NCI-H510A (cell line): ENCODE measurements at places on chromosomes 5 and 9.

DNA sequence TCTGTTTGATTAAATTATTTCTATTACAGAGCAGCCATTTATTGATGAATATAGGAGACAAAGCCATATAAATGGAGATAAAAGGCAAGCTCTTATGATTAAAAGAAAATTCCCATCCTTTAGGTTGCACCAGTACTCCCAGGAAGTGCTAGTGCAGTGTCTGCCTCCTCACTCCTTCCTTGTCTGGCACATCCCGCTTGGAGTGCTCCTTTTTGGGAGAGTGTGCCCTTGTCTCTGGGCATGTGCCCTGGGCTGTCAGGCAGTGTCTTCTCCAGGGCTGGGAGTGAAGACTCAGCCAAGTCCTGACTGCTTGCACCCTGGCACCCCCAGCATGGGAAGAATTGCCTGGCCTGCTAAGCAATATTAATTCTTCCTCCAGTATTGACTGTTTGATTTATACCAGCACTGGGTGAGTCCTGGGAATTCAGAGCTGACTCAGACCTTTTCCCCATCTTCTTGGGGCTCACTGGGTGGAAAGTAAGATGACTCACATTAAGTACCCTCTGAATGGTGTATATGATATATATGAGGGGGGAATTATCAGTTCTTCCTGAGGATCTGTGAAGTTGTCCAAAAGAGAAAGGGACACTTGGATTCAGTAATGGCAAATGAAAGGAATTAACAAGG is 62.1 kb downstream of the ZSWIM6 start:
- no peak for DNase-seq

GRCh38 chr5:158155811-158156505 is 297.0 kb upstream of the CLINT1 start:
- no peak for DNase-seq

GRCh38 chr9:32596096-32596865 is 23.3 kb upstream of the NDUFB6 start:
- DNase-seq = no peak

GRCh38 chr5:150180241-150181026 is 9.4 kb upstream of the SLC6A7 start:
- no peak for DNase-seq

- no peak for DNase-seq
Measured at GRCh38 chr5:1437876-1438559, 7.2 kb downstream of the SLC6A3 start.

GRCh38 chr5:8840237-8840636 is 705.6 kb downstream of the SEMA5A start:
- DNase-seq = no peak

DNA sequence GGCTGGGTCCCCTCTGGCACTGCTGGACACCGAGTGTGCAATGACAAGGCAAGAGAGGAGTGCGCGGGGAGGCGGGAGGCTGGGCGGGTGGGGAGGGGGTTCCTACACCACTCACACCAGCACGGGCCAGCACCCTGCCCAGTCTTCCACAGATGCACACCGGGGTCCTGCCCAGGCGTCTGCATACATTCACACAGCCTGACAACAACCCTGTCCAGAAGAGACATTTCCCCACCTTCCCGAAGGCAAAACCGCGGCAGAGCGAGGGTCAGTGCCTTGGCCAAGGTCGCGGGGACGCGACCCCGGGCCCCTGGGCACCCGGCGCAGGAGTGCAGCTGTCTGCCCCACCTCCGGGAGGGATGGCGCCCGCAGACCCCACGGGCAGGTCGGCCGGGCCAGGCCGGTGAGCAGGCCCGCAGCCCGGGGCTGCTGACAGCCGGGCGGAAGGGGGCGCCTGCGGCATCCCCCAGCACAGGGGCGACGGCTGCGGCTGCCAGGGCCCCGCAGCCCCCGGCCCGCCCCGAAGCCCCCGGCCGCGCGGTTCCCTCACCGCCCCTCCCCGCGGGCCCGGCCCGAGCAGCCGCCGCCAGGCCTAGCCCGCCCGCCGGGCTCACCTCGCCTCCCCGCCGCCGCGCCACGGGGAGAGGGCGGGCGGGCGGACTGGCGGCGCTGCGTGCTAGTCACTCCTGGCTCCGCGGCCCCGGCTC is 496 bp downstream of the MAPK9 start:
- no peak for DNase-seq

DNA sequence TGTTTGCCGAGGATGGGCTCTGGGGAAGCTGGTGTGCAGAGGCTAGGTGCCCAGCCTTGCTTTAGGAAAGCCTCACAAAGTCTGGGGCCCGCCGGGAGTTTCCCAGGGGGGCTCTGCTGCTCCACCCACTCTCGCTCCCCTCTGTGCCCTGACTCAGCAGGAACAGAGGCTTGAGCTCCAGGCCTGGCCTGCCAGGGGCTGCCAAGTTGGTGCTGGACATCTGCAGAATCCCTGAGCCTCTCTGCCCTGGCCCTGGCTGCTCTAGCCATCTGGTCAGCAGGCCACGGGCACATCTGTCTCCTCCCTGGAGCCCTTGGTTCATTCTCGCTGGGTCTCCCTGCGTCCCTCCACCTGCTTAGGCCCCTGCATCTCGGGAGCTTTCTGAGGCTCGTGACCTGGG is 647 bp upstream of the ADAMTSL2 start:
- DNase-seq = no peak

GRCh38 chr5:68215208-68215897 is at the start of gene PIK3R1:
Gene PIK3R1, plus strand, starts transcription at chr5:68215756. Its CDS starts 10,920 bp downstream, at chr5:68226676.
- peak; percentile 88 for DNase-seq

GRCh38 chr9:8738945-8739344 is 939.4 kb upstream of the DMAC1 start:
- DNase-seq = no peak

DNA sequence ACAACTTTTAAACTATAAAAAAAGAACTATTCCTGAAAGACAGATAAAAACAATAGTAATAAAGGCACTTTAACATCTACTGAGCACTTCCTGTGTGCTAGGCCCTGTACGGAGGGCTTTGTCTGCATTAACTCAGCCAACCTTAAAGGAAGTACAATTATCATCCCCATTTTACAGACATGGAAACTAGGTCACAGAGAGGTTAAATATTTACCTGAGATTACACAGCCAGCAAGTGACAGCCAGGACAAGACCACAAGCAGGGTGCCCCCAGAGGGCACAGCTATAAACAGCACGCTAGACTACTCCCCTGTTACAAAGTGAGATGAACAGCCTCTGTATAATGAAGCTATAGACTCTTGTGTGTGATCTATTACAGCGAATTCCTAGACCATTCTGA is 25.5 kb downstream of the DDX31 start:
- no peak for DNase-seq

- no peak for DNase-seq
Measured at GRCh38 chr5:179606910-179607159, 16.6 kb downstream of the HNRNPH1 start.

DNA sequence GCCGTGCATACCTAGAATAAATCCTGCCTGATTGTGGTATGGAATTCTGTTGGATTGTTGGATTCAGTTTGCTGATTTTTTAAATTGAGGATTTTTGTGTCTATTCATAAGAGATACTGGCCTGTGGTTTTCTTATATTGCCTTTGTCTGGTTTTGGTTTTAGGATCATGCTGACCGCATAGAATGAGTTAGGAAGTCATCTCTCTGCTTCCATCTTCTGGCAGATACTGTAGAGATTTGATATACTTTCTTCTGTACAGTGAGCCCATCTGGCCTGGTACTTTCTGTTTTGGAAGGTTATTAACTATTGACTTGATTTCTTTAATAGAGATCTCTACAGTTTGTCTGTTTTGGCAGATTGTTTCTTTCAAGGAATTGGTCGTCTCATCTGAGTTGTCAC is 14.7 kb downstream of the CEP72 start:
- DNase-seq = no peak

DNA sequence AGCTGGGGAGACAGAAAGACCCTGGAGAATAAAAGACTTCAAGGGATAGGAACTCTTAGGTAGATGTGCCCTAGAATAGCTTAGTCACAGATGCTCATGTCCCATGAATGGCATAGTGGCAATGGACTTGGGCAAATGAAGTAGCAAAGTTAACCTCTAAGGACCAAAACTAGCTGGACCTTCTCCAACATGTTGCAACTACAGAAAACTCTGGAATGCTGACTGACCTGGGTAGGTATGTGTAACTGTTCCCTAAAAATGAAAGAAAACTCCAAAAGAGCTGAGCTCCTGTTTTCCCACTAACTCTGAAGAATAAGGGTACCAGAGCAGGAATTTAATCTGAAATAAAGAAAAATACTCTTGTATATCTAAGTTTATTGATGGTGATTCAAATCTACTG is 12.5 kb upstream of the LPAR1 start:
- no peak for DNase-seq
